ENCODE measurements at places on chromosomes 7 and 10.

DNA sequence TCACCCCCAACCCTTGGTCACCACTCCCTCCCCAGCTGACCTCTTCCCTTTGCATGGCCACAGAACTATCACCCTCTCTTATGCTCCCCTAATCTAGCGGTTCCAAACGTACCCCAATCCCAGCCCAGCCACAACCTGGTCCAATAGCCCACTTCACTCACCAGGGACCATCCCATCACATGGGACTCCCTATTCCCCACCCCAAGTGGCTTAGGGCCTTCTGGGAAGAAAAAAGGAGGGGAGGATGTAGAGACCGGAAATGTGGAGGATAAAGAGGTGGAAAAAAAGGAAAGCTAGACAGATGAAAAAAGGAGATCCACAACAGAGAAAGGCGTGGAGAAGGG lies 30.3 kb upstream of the PAX2 start:
- DNase-seq: no peak

GRCh38 chr7:22433710-22434460 lies 66.1 kb downstream of the STEAP1B start:
- no peak for DNase-seq

DNA sequence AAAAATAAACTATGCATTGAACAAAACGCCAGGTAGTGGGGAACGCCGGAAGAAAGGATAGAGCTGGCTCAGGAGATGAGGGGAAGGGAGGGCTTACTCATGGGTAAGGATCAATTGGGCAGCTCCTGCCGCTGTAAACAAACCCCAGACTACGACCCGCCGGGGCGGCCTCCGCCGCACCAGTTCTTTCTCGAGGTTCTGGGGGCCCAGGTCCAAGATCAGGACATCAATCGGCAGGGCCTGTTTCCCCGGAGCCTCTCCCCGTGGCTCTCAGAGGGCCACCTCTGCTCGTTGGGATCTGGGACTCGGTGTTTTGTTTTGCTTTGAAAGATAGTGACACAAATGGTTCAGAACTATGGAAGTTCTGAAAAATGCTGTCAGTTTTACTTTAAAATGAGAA lies 140.4 kb downstream of the ELFN1 start:
- DNase-seq: no peak

DNA sequence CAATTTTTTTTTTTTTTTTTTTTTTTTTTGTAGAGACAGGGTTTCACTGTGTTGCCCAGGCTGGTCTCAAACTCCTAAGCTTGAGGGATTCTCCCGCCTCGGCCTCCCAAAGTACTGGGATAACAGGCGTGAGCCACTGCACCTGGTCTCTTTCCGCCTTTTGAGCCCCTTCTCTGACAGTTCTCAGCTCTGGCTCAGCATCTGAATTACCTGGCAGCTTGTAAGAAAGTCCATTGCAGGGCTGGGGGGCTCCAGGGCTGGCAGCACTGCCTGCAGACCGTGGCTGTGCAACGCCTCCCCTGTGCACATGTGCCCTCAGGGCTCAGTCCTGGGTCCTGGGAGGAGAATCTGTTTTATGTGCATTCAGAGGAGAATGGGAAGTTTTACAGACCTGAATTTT lies 37.6 kb downstream of the VWA2 start:
- no peak for DNase-seq

- DNase-seq: peak; percentile 57
Observed at GRCh38 chr7:16644636-16645592, 640 bp downstream of the ANKMY2 start.

- peak; percentile 41 for DNase-seq
Observed at GRCh38 chr7:129298268-129298893, 73.6 kb downstream of the AHCYL2 start.

DNA sequence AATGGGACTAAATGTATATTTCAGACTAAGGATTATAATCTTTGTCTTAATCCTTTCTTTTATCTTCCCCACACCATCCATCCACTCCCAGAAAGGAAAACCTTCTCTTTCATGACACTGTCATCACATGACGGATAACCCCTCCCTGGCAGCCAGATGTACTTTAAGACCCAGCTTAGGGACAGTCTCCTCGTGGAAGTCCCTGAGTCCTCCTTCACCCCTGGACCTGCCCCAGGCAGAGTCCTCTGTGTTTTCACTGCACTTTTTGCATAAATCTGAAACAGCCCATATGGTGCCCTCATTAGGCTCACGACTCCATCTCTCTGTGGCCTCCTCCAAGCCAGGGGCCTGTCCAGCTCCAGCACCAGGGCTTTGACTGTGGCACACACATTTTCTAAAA lies 16.0 kb downstream of the NRAP start:
- no peak for DNase-seq

- DNase-seq: no peak
Observed at GRCh38 chr10:57919864-57920263, 347.8 kb downstream of the IPMK start.

DNA sequence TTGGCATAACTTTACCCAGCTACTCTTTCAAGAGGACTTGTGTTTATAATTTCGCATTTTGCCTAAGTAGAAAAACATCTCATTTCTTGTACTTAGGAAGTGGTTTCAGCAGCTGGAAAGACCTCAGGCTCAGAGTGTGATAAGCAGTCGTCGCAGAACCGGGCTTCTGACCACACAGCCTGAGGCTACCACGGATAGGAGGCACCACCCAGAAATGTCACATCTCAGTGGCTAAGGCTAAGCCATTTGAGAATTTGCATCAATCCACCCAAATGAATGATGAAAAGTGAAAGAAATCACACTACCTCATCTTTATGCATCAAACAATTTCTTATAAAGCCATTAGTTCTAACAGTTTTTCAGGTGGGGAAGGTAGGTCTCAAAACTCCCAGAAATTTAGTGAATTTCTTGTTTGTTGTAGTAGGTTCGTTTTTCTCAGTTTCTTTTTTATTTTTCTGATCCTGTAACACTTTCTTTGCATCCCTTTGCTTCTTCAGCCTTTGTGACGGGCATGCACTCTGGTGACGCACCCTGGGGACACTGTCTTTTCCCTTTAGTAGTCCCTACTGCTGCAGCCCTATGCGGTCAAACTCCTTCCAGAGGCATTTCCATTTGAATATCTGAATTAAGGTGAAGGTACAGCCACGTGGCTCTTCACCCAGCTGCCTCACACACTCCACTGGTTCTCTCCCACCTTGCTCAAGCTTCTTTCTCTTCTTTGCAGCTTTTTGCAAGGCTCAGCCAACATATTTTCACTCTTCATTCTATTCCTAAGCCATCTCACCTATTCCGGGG lies 68.5 kb downstream of the MAP3K8 start:
- DNase-seq: no peak

DNA sequence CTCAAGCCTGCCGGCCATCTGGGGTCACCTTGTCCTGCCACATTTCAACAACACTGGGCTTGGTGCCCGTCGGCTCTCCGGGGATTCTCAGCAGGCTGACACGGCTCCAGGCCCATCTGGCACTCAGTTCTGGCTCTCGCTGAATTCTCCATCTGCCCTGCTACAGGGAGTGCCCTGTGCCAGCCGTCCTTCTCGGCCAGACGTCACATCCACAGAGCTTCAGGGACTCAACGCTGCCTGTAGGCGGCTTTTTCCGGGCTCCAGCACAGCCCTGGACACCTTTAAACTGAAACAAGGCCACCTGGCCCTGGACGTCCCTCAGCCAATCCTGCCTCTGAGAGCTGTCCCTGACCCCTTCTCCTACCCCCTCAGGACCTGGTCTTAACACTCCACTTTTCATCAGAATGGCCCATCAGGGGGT lies 43.0 kb downstream of the TMEM130 start:
- no peak for DNase-seq

DNA sequence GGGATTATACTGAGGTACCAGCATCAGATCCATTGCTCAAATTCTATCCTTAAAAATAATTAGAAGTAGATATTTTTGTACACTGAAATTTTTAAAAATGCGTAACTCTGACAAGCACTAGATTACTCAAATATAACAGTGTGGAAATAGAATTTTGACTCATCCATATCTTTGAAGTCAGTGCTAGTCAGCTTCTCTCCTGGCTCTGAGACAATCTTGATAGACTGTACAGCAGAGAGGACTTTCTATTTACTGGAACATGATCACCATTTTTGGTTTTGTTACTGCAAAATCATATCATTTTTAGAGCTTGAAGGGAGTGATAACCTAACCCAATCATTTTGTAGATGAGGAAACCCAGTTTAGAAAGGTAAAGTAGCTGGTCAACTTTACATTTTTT lies 195.0 kb downstream of the MTERF1 start:
- DNase-seq: no peak

DNA sequence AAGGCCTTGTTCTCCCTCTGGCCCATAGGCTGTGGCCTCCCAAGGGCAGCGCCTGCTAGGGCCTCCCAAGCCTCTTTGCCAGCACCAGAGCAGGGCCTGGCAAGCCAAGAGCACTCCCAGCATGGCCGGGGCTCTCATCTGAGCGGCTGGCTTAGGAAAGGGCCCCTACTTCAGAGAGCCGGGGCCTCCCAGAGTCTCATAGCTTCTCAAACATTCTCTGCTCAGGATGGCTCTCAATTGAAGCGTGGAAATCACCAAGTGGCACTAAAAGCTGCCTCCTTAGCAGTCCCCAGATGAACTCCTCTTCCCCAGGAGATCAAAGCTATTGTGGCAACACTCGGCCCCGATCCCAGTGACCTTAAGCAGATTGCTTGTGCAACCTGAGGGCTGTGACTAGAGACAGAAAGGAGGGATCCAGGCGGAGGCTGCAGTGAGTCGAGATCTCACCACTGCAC lies 69.4 kb downstream of the FAM53B start:
- DNase-seq: no peak

GRCh38 chr10:33334805-33335550 lies 511 bp upstream of the NRP1 start:
- DNase-seq: peak; percentile 37

- no peak for DNase-seq
Observed at GRCh38 chr7:95440394-95441038, 5.7 kb upstream of the PON2 start.

DNA sequence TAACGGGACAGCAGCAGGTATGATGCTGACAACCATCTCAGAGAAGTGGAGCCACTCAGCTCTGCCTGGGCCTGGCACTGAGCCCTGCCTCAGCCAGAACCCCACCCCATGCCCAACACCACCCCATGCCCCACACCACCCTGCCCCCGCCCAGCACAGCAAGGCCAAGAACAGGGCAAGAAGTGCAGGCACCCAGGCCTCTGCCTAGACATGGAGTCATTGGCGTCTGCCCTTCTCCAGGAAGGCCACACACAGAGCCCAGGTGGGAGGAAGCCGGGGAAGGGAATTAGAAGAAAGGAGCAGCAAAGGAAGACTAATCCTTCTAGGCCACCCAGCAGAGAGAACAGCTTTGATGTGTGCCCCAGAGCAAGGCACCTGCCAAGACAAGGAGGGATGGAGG lies 18.9 kb downstream of the CAMK2G start:
- no peak for DNase-seq

GRCh38 chr10:112851588-112852211 lies 98.3 kb upstream of the TCF7L2 start:
- DNase-seq: no peak

GRCh38 chr10:7317786-7318446 lies 92.9 kb downstream of the SFMBT2 start:
- no peak for DNase-seq

GRCh38 chr10:100315615-100316014 lies 14.4 kb downstream of the PKD2L1 start:
- DNase-seq: no peak

GRCh38 chr10:95501203-95502094 lies 59.7 kb downstream of the SORBS1 start:
- no peak for DNase-seq

DNA sequence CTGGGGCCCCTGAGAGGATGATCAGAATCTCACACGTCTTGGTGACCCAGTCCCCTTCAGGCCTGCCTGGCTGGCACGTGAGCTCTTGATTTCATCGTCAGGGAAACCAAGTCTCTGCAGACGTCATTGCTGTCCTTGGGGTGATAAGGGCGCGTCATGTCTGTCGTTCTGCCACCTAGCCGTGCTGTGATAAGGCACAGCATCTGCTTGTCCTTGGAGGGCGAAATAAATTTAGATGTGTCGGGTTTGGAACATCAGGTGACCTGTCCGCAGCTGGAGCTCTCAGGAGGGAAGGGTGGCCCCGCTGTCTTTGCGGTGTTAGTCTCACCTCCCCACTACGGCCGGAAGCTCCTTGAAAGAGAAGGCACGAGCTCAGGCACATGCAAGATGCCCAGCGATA lies 129.2 kb downstream of the GRK5 start:
- DNase-seq: no peak

- DNase-seq: no peak
Observed at GRCh38 chr7:36777855-36778254, 53.6 kb upstream of the AOAH start.

DNA sequence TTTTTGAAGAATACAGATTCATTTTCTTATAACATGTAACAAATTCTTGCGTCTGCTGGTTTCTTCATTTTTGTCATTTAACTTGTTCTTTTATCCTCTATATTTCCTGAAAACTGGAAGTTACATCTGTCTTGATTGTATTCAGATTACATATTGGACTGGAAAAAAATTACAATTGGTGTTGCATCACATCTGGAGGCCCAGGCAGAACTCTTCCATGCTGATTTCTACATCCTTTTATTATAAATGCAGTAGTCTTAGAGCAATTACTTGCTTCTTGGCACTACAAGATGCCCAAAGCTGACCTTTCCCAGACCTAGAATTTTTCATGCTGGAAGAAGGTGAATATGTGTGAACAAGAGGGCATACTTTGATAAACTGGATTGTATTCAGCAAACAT lies 460.9 kb upstream of the CNTNAP2 start:
- DNase-seq: no peak

- DNase-seq: no peak
Observed at GRCh38 chr10:75226656-75227055, 9.1 kb downstream of the COMTD1 start.

DNA sequence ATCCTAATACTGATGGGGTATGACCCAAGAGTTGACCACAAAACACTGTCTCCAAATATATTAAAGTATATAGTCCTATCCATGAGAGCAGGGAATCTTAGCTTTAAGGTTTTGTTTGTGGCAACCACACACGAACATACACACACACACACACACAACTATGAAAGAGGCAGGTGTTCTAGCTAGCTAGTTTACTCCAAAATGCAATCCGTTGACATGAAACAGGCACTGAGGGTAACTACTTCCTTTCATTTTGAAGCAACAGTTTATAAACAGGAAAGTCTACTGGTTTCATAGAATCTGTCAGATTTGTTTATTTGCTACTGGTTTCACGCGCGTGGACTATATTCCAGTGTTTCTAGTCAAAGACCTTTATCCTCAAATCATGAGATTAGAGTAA lies 14.8 kb downstream of the HTR5A start:
- DNase-seq: no peak

- no peak for DNase-seq
Observed at GRCh38 chr7:108382932-108383331, 73.3 kb downstream of the NRCAM start.

DNA sequence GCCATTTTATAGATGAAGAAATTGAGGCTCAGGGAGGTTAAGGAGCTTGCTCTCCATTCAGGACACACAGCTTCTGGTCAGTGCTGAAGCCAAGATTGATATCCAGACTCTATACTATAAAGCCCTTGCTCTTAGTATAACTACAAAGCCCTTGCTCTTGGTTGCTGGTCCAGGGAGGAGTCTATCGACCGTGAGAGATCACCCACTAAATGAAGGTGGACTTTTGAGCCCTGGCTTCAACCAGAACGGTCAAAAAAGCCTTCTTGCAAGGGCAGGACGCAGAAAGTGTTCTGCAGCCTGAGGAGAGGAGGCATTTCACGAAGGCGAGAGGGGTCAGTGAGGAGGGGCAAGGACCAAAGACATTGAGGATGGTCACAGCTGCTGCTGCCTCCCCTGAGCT lies 176.3 kb downstream of the CYP26A1 start:
- DNase-seq: no peak

Measured in stimulated activated CD4-positive, alpha-beta T cell treated with anti-CD3 and anti-CD28 coated beads, Interleukin-4, amount 100 ng/mL, for 24 hours (primary cell).